ENCODE measurements at places on chromosomes 12 and 14.
A peak's percentile ranks its signal among the peaks of the same experiment; 100 is the strongest.

- DNase-seq, result no peak
Measured at GRCh38 chr14:69632593-69633151, 21.3 kb downstream of the SUSD6 start.

DNA sequence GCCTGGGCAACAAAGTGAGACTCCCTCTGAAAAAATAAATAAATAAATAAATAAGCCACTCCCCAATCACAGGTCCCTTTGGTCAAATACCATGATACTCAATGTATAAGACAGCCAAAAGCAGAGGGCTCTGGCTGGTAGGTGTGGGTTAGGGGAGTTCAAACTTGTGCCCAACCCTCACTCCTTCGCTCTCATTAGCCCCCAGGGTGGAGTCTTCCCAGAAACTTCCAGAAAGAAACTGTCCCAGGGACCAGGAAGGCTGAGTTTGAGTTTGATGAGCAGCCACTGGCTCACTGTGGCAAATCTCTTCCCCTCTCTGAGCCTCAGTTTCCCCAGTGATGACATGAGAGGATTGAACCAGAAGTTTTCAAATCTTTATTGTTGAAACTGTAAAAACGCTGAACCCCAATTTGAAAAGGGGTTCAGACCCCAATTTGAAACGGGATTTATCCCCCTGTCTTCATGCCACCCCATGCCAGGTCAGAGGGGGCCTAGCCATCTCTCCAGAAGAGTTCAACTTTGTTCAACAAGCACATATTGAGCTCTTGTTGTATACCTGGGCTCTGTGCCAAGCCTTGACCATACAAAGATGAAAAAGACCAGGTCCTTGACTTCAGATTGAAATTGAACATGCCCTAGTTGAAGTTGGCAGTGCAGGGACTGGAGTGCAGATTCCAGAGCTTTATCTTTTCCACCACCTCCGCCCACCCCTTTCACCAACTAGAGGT is 9.1 kb upstream of the FAM222A start:
- no peak for DNase-seq

DNA sequence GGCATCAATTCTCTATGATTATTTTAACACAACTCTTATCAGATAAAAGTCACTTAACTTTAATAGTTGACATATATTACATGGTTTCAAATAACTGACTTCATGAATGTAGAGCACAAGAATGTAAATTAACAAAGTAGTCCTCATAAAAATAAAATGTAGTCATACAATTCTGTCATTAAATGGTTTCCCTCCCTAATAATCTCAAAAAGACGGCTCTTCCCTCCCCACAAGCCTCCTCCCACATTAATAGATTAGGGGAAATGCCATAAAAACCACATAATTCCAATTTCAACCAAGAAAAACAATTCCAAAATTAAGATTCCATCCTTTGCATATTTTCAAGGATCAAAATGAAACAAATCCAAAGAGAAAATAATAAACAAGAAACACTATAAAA is 36.7 kb downstream of the SPTLC2 start:
- no peak for DNase-seq

DNA sequence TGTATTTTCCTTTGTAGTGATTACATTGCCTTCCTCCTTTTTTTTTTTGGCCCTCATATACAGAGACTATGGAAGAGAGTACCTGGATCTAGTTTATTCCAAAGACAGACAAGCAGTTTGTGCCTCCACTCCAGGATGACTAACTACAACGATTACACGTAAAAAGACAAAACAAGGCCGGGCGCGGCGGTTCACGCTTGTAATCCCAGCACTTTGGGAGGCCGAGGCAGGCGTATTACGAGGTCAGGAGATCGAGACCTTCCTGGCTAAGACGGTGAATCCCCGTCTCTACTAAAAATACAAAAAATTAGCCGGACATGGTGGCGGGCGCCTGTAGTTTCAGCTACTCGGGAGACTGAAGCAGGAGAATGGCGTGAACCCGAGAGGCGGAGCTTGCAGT is 2.2 kb downstream of the CERS5 start:
- no peak for DNase-seq

DNA sequence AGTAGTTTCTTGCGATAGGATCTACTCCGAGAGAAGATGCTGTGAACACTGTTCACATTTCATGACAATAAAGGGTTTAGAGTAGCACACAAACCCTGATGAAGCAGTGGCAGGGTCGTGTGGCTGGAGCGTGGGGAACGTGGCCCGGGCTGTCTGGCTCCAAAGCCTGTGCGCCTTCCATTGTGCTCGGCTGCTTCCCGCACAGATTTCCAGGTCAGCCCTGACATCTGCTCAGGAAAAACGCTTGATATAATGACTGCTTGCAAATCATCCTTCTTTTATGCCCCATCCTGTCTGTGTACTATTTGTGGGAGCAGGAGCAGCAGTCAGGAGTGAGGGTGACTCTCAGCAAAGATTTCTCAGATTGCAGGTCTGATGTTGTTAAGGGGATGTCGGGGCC is 78.6 kb downstream of the EML1 start:
- DNase-seq, result no peak

GRCh38 chr14:100294963-100295330 is 11.3 kb downstream of the SLC25A29 start:
- no peak for DNase-seq

- no peak for DNase-seq
Measured at GRCh38 chr14:71514941-71515919, 417.0 kb upstream of the RGS6 start.

DNA sequence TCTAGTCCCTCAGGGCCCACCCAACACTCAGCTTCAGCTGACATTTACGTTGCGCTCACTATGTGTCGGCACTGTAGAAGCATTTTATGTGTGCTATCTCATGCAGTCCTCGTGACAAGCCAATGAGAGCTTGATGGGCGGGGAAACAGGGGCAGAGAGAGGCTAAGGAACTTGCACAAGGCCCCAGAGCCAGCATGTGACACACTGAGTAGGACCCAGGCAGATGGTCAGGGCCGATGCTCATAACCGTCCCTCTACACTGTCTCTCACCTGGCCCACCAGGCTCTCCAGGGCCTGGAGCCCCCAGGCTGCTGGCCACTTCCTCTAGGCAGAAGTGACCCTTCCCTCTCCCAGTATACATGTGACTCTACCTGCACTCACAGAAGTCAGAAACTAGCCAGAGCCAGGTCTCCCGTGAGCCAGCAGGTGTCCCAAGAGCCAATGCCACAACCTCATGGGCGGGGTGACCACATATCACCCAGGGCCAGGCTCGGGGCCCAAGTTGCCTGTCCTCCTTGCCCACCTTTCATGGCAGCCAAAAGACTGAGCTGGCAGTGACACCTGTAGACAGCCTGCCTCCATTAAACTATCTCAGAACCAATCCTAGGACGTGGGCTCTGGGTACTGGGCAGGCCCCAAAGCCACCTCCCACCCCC is 38.3 kb downstream of the TTC7B start:
- no peak for DNase-seq

GRCh38 chr14:90553921-90554336 is 157.1 kb downstream of the CALM1 start:
- DNase-seq, result no peak

GRCh38 chr12:6425590-6426531 is 18.9 kb upstream of the CD27 start:
- peak; percentile 8 for DNase-seq

GRCh38 chr14:78848234-78848820 is 678.2 kb downstream of the NRXN3 start:
- DNase-seq, result no peak

GRCh38 chr14:75491376-75491978 is 30.8 kb upstream of the BATF start:
- DNase-seq, result no peak

DNA sequence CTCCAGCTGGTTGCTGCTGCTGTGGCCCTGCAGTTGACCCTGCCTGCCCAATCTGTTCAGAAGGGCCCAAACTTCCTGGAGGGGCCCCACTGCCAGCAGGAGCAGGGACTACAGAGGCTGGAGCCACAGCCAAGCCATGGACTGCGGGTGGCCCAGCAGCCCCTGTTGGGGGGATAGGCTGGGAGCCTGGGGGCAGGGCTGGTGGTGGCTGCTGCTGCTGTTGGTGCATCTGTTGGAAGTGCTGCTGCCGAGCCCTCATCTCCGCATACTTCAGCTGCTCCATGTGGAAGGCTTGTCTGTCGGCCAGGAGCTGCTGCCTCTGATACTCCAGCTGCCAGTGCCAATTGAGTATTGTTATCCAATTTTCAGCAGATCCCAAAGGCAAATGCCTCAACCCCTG is 7.2 kb downstream of the MYL6 start:
- DNase-seq, result no peak

GRCh38 chr14:103690332-103690731 is 24.9 kb downstream of the XRCC3 start:
- DNase-seq, result no peak

GRCh38 chr12:118330421-118331018 is 42.2 kb downstream of the TAOK3 start:
- DNase-seq, result no peak

- DNase-seq, result no peak
Measured at GRCh38 chr14:67420102-67420739, 8.3 kb upstream of the PLEK2 start.

- no peak for DNase-seq
Measured at GRCh38 chr12:107845226-107845979, 70.9 kb downstream of the ASCL4 start.

DNA sequence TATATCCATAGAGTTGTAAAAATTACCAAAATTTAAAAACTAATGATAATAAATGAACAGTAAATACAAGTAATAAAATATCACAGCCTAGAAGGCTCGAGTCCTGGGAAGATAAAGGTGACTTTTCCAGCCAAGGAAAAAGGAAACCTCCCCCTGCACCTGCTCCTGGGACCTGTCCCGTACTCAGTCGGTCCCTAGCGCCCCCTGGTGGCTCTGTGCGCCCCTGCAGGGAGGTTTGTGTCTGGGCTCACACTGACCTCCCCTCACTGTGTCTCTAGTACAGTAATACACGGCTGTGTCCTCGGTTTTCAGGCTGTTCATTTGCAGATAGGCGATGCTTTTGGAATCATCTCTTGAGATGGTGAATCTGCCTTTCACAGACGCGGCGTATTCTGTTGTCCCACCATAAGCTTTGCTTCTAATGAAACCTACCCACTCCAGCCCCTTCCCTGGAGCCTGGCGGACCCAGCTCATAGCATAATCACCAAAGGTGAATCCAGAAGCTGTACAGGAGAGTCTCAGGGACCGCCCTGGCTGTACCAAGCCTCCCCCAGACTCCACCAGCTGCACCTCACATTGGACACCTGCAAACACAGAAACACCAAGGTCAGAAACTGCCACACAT is 1030.4 kb downstream of the TMEM121 start:
- DNase-seq, result no peak

DNA sequence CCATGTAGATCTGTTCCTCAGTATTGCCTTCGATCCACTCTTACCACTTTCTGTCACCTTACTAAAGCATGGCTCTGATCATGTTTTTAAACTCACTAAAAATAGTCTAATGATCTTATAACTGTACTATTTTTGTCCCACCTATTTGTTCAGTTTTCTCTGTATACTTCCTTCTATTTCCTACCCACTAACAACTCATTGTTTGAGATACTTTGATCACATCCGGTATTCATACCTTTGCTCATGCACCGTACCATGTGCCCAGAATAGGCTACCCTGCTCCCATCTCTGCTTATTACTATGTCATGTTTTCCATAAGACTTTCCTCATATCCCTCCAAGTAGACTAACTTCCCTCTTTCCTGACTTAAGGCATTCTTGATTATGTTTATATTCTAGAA is 128.6 kb downstream of the MED13L start:
- no peak for DNase-seq

- no peak for DNase-seq
Measured at GRCh38 chr12:132084621-132085290, 59.4 kb downstream of the DDX51 start.

GRCh38 chr14:92584220-92584619 is 70.6 kb downstream of the RIN3 start:
- no peak for DNase-seq

- DNase-seq, result no peak
Measured at GRCh38 chr14:83712418-83713129, 1817.4 kb upstream of the FLRT2 start.

- DNase-seq, result no peak
Measured at GRCh38 chr12:85823436-85824180, 12.6 kb downstream of the RASSF9 start.

GRCh38 chr12:1724250-1724649 is 33.4 kb downstream of the ADIPOR2 start:
- DNase-seq, result no peak

DNA sequence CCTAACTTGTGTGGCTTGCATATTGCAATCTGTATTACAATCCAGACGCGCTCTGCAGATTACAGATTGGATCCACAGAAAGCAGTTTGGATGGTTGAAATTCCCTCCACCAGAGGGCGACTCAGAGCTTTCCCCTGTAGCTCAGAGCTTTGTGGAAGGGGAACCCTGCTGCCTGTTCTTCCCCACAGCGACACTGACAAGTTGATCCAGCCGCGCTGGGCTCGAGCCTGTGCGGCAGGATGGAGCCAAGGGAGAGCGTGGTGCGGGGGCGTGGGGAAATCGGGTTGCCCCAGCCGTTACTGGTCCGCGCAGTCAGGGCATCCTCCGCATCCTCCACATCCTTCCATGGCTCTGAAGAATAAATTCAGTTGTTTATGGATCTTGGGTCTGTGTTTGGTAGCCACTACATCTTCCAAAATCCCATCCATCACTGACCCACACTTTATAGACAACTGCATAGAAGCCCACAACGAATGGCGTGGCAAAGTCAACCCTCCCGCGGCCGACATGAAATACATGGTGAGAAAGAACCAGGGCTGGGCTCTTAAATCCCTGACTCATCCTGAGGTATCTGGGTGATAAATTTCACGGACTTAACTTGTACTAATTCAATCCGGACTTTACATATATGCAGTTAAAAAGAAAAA is at the start of gene GLIPR1L1:
GLIPR1L1 (plus strand) TSS at position 287 of the 647 bp plus-strand sequence; CDS start at position 346, 59 bp downstream.
- DNase-seq, result peak; percentile 45

- peak; percentile 1 for DNase-seq
Measured at GRCh38 chr12:117486840-117487659, 125.6 kb upstream of the NOS1 start.

DNA sequence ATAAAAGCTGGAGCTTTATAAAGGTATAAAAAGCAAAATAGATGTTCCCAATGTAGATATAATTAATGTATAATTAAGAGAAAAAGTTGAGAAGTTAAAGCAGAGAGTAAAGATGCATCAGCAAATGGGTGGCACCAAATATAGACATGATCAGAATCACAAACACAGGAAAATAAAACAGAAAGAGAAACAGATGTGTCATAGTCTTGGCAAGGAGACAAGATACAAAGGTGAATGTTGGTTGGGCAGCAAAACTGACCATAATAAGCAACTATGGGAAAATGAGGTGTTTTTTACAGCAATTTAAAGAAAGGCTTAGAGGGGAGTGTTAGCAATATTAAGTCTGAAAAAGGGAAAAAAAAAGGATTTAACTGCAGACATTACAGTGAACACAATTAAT is 135.4 kb upstream of the CLEC14A start:
- DNase-seq, result no peak

DNA sequence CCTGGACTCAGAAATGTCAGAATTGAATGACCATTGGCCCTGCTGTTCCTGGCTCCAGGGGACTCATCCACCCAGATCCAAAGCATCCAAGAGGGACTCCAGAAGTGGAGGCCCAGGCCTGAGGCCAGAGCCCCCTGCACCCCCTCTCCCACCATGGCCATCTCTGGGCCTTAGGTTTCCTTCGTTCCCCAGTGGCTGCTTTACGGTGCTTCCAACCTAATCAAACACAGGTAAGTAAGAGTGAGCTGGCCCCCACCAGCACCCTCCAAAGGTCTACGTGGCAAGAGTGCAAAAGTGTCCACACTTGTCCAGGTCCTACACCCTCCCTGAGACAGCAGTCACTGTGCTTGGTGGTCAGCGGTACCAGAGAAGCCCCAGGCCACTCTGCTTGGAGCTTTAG is 139.0 kb downstream of the DPF3 start:
- DNase-seq, result no peak

- DNase-seq, result no peak
Measured at GRCh38 chr12:131732996-131733615, 22.2 kb downstream of the SFSWAP start.

- no peak for DNase-seq
Measured at GRCh38 chr14:20623798-20624197, 17.7 kb downstream of the OR6S1 start.
